ENCODE measurements at places on chromosomes 1 and 21.

DNA sequence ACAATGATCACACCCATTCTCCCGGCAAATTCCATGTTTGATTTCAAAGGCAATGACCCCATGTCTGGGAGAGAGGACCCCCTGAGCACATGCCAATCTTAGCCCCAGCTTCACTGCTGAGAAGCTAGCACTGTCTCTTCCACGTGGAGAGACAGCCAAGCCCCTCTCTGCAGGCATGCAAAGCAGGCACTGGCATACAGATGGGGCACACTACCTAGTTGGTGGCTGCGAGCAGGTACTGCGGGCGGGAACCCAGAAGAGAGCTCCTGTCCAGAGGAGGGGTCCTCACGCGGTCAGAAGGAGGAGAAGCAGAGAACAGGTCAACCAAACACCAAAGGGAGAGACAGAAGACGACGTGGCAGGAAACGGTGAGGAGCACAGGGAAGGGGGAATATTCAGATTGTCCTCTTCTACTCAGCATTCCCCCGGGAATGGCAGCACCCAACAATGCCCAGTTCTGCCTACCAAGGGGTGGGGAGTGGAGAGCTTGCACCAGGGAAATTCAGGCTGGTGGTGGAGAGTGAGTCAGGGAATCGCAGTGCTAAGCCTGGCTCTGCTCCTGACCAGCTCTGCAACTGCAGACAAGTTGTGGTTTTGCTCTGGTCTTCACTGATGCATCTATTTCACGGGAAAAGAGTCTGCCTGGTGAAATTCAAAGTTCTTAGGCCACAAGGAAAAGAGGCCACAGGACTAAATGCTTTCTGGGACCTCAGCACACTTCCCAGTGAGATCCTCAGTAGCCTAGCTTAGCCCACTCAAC is 48.1 kb upstream of the GOLT1A start:
- no peak for DNase-seq

DNA sequence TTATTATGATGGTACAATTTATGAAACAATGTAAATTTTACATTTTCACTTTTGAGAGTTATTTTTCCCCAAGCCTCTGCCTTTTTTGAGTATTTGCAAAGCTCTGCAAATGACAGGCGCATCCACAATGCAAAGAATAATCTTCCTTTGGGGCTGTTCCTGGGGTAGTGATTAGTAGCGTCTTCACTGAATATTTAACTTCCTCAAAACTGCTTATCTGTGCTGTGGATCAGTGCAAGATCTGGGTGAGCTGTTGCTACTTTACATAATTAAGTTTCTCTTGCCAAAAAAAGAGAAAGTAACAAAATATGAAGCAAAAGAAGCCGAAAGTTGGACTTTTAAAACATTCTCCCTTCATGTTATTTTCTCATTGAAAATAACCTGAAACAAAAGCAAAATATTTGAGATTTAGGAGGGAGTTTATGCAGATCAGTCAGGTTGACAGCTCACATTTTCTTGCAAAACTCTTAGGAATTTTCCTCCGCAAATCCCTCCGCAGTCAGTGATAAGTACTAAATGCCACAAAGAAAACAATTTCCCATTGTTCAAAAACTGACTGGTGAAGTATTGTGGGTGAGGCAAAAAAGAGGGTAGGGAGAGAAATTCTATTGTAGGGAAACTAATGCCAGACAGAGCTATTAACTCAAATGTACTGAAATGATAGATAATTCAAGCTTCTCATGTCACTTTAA is 276.4 kb upstream of the B3GALT2 start:
- no peak for DNase-seq

DNA sequence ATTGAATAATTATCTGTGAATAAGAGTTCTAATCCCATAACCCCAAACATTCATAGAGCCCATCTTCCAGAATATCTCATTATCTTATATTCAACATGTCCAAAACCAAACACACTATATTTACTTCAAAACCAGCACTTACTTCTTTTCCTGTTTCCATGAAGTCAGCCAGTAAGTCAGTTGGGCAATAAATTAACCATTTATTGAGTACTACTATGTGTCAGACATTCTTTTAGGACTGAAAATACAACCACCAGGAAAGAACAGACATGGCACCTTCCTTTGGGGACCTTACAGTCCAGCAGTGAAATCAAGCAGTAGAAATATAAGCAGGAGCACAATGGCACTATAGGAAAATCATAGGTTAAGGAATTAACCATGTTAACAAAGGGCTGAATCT is 8.8 kb downstream of the AK5 start:
- no peak for DNase-seq

DNA sequence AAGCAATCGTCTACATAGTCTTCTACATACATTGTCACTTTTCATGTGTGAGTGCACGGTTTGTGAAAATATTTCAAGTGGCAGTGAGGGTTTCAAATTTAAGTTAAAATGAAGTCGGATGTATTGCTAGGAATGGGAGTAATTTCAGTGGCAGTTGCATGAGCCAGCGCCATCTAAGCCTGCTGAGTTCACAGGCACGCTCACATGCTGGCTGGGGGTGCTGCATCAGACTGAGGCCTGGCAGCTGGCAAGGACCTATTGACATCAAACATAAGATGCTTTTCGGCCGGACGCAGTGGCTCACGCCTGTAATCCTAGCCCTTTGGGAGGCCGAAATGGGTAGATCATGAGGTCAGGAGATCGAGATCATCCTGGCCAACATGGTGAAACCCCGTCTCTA is 80.7 kb downstream of the UBE4B start:
- DNase-seq, result no peak

DNA sequence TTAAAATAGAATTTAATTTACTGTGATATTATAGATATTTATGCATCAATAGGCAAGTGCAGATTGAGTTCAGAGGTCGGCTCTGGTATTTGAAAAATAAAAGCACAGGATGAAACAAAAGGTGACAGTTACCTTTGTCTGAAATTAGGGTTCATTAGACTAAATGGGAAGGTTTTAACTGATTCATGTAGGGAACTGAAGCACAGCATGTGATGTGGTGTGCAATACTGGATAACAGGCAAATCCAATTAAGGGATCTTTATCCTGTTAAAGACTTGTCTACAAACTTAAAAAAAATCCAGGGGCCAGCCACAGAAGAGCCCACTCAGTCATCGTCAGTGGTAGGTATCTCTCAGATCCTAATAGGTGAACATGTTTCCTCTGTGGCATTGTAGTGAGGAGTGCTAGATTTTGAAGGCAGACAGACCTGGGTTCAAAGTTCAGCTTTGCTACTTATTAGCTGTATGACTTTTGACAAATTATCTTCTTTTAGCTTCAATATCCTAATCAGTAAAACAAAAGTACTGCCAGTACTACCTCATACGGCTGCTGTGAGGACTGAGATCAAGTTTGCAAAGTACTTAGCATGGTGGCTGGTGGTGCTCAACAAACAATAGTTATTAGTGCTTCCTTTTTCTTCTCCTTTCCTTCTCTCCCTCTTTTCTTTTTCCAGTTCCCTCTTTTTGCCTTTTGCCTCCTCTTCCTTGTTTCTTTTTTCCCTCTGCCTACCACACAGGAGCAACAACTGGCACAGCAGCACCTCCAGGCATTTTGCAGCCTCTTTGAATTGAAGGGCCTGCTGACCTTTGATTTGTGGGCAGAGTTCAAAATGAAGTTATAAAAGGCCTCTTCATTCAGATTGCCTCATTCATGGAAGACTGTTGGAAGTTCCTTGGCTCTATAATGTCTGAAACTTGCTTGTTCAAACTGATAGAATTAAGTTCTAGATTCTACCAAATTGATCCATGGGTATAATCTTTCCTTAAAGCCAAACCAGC is 44.9 kb upstream of the FOXD3 start:
- no peak for DNase-seq

DNA sequence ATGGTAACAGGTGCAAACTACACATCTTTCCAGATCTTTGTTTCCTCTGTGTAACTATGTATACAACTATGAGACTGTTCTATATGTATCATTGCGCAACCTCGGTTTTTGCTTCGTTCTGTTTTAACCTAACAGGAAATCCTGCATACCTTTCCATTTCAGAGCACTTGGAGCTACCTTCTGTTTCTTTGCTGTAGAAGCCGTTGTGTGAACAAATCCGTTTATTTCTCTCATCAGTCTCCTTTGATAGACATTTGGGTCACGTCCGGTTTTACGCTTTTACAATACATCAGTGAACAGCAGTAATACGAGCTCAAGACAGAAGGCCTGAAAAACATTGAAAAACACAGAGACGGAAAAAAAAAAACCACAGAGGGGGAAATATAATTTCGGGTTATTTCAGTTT is 10.5 kb downstream of the ATP5IF1 start:
- peak; percentile 55 for DNase-seq

- DNase-seq, result no peak
Measured at GRCh38 chr1:172321451-172321850, 99.0 kb upstream of the C1orf105 start.

DNA sequence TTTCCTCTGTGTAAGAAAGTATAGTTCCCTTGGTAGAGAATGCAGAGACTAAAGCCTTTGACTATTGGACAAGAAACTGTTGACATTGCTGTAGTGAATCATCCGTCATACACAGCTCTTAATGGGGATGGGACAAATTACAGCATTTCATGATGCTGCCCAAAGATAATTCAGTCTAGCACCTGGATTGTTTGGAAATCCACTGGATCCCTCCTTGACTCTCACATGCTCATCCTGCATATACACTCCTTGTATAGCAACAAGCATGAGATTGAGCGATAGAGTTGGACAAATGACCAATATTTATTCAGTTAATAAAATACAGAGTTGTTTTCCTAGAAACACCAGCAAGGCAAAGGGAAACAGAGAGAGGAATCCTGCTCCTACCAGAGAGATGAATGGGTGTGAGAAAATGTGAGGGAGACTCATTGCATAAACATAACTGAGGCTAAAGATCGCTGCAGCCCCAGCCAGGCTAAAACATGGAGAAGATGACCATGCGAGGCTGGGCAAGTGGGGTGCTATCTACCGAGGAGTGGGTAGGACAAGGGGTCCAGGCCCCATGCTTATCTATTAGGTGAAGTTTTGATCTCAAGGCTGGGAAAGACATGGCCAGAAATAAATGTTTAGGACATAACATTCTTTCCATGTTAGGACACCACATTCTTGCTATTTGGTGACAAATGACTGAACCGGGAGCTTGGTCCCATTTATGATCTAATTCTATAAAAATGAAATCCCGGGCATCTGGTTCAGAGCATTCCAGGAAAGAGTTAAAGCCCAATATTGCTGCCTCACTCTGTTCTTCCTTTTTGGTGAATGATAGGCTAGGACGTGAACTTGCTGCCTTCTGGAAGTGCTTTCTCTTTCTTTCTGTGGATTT is 153.2 kb downstream of the TGFB2 start:
- no peak for DNase-seq

DNA sequence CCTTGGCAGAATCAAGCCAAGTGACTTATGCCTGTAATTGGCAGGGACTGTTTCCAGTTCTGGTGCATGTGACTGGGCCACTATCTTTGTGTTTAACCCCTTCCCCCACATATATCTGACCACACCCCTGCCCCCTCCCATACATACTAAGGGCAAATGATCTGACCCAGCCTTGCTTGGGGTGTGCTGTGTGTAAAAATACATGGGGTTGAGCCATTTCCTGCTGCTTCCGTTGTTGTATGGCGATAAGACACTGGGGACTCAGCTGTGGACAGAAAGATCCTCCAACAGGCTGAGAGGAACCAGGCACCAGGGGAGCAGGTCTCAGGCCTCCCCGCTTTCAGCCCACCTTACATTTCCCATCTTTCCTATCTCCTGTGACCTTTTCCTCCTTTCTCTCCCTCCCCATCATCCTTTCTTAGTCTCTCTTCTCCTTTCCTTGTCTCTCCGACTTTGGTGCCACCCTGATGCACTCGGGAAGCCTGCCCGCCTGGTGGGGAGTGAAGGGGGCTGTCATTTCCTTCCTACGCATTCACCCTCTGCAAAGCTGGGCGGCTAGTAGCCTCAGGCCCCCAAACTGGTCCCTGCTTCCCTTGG is 39.7 kb downstream of the TMCC2 start:
- no peak for DNase-seq

- DNase-seq, result no peak
Measured at GRCh38 chr1:194081444-194081843, 895.0 kb upstream of the B3GALT2 start.

Data from GM06990 (cell line).